Spleen (tissue), 13 donors: ENCODE measurements at places on chromosomes 6 and 20. TPM values are rescaled to one million over a fixed set of nuclear protein-coding genes. Genes with fewer than 3 reads are reported as not detected.

The ESR1 gene
- polyA plus RNA-seq: 0.35 TPM

The C20orf202 gene
- polyA plus RNA-seq: 0.07 TPM

DNA sequence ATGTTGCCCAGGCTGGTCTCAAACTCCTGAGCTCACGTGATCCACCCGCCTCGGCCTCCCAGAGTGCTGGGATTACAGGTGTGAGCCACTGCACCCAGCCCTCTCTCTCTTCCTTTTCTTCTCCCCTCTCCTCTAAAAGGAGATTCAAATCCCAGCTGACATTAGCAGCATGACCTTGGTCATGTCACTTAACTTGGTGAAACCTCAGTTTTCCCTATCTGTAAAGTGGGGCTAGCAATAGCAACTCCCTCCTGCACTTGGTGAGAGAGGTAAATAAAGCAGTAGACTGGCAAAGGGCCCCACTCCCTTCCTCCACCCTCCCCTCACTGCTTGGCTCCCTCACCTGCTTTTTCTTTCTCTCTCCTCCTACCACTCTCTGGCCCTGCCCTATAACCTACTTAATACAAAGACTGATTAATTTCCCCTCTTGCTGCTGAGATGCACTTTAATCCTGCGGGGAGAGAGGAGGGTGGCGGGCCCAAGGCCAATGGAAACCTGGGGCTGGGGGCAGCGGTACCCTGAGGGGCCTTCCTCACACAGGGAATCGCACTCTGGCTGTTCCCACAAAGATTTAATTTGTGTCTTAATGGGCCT, 54.2 kb upstream of the ZFAND3 start:
- no peaks in the 10 kb centered on the region for H3K27me3 ChIP-seq
- no peak overlapping the region for H3K27ac ChIP-seq
- H3K4me1 ChIP-seq: no peaks in the 10 kb centered on the region
- H3K4me3 ChIP-seq: no peak overlapping the region
- DNase-seq: no peak
- H3K36me3 ChIP-seq: no peaks in the 10 kb centered on the region

GRCh38 chr6:81865712-81866111, 113.2 kb upstream of the TENT5A start:
- no peaks in the 10 kb centered on the region for H3K27me3 ChIP-seq
- H3K4me3 ChIP-seq: no peak overlapping the region
- no peak overlapping the region for H3K27ac ChIP-seq

DNA sequence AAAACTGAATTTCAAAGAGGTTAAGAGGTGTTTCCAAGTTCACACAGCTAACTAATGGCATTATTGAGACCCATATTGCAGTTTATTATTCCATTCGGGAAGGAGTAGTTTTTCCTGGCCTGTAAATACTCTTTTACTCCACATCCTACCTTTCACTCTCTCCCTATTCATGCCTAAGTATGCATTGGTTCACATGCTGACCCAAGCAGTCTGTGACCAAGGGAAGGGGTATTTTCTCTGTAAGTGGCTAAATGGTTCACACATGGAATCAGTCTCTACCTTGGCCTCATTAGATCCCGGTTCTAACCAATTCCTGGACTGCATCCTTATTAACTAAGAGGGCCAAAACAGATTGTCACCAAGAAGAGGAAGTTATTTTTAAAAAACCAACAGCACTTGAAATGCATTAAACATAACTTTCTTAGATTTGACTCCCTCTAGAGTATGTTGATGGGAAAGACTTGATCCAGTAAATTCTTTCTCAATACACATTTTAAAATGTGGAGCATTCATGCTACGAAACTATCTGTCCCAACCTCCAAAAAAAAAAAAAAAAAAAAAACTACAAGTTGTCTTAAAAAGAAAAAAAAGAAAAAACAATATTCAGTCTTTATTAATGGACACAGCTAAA, 17.8 kb upstream of the RSPO3 start:
- DNase-seq: no peak
- H3K36me3 ChIP-seq: no peaks in the 10 kb centered on the region
- H3K4me1 ChIP-seq: no peaks in the 10 kb centered on the region
- no peak overlapping the region for H3K4me3 ChIP-seq

- no peaks in the 10 kb centered on the region for H3K27me3 ChIP-seq
- no peak overlapping the region for H3K4me3 ChIP-seq
- no peaks in the 10 kb centered on the region for H3K4me1 ChIP-seq
Measured at GRCh38 chr6:54993948-54994347, 147.4 kb downstream of the FAM83B start.

DNA sequence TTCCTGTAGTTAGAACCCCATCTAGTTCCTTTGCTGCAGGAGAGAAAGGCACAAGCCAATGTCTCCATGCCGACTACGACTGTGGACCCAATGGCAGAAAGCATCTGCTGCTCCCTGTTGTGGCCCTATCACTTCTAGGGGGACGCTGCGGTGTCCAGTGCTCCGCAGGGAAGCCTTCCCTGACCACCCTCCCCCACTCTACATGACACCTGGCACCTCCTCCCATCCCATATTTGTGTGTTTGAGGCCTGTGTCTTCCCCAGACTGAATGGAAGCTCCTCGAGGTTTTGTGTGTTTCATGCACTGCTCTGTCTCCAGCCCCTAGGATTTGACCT, 159.5 kb downstream of the DTNBP1 start:
- no peak overlapping the region for H3K27ac ChIP-seq
- peaks cover 56% of the 10 kb centered on the region for H3K36me3 ChIP-seq
- no peak overlapping the region for H3K4me3 ChIP-seq
- no peaks in the 10 kb centered on the region for H3K4me1 ChIP-seq
- DNase-seq: peak; percentile 20
- no peaks in the 10 kb centered on the region for H3K27me3 ChIP-seq

DNA sequence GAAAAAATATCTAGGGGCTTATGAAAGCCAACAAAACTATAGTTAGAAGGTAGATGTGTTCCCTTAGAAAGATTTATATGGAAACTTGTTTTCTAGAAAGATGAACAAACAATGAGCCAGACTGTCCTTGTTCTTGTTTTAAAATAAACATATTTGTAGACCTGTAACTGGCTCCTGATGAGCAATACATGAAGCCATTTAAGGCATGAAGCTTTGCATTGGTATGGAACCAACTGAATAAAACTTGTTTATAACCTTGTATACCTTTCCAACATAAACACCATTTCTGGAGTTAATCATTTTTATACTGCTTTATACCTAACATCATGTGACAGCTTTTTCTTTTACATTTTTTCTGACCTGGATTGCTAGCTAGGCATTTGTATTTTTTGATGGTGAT, 247.8 kb downstream of the PRL start:
- H3K36me3 ChIP-seq: no peaks in the 10 kb centered on the region
- no peaks in the 10 kb centered on the region for H3K27me3 ChIP-seq
- no peak overlapping the region for H3K27ac ChIP-seq
- no peaks in the 10 kb centered on the region for H3K4me1 ChIP-seq

DNA sequence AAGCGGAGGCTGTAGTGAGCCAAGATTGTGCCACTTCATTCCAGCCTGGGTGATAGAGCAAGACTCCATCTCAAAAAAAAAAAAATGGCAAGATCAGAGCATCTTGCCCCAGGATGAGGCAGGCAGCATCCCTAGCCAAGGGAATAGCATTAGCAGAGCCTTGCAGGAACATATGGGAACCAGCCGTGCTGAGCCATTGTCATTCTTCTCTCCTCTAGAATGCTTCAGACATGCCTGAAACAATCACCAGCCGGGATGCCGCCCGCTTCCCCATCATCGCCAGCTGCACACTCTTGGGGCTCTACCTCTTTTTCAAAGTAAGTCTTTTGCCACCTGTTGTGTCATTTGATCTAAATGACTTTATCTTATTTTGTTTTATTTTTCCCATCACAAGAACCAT, 13.0 kb downstream of the HM13 start:
- H3K27ac ChIP-seq: no peak overlapping the region
- peaks cover 87% of the 10 kb centered on the region for H3K36me3 ChIP-seq
- no peak for DNase-seq
- peaks cover 18% of the 10 kb centered on the region for H3K4me1 ChIP-seq

- peaks cover 58% of the 10 kb centered on the region for H3K4me1 ChIP-seq
- H3K4me3 ChIP-seq: no peak overlapping the region
- no peak for DNase-seq
- H3K36me3 ChIP-seq: peaks cover 11% of the 10 kb centered on the region
Measured at GRCh38 chr6:150634964-150635292, 35.2 kb downstream of the PLEKHG1 start.
